Chondrocyte (in vitro differentiated cells): ENCODE measurements at places on chromosomes 5 and 9. TPM values are rescaled to one million over a fixed set of nuclear protein-coding genes. Genes with fewer than 3 reads are reported as not detected.

The AGPAT2 gene
- 23.4 to 39.8 TPM (median 39.1 TPM) in 3 replicates for total RNA-seq

The S100Z gene
- total RNA-seq: not detected in 3 replicates

The DAB2 gene
- 82.7 to 108 TPM (median 84.4 TPM) in 3 replicates for total RNA-seq

The AGXT2 gene
- total RNA-seq: not detected in 3 replicates

The TPRN gene
- 19.5 to 20.0 TPM (median 19.7 TPM) in 3 replicates for total RNA-seq

The IL9 gene
- not detected in 3 replicates for total RNA-seq

The PCDHB11 gene
- 0.90 to 2.4 TPM (median 1.3 TPM) in 3 replicates for total RNA-seq

The QRFP gene
- not detected in 3 replicates for total RNA-seq

The SCGB3A2 gene
- not detected in 3 replicates for total RNA-seq

The CLPTM1L gene
- 75.8 to 108 TPM (median 81.6 TPM) in 3 replicates for total RNA-seq

The RC3H2 gene
- total RNA-seq: 74.4 to 87.2 TPM (median 74.6 TPM) in 3 replicates

The PCDHA4 gene
- total RNA-seq: 7.1 to 11.1 TPM (median 8.3 TPM) in 3 replicates

The TRIP13 gene
- 4.9 to 8.1 TPM (median 6.4 TPM) in 3 replicates for total RNA-seq

The IFNA2 gene
- total RNA-seq: not detected in 3 replicates

The CDK5RAP2 gene
- total RNA-seq: 36.3 to 70.4 TPM (median 40.4 TPM) in 3 replicates

The ELAVL2 gene
- total RNA-seq: 0.36 to 1.4 TPM (median 0.37 TPM) in 3 replicates

The NEUROG1 gene
- not detected in 3 replicates for total RNA-seq

The ECM2 gene
- 31.7 to 39.6 TPM (median 34.2 TPM) in 3 replicates for total RNA-seq

The CDH12 gene
- total RNA-seq: not detected in 3 replicates

The ADAMTS16 gene
- 6.5 to 12.8 TPM (median 12.5 TPM) in 3 replicates for total RNA-seq

The SVEP1 gene
- total RNA-seq: 0.72 to 2.0 TPM (median 0.90 TPM) in 3 replicates

The MARCOL gene
- total RNA-seq: not detected in 3 replicates

The RETREG1 gene
- total RNA-seq: 2.8 to 3.3 TPM (median 2.9 TPM) in 3 replicates

The CDX1 gene
- total RNA-seq: 0.44 to 0.57 TPM in 2 of 3 replicates, not detected in the other
